ENCODE measurements at places on chromosomes 11 and 22.

DNA sequence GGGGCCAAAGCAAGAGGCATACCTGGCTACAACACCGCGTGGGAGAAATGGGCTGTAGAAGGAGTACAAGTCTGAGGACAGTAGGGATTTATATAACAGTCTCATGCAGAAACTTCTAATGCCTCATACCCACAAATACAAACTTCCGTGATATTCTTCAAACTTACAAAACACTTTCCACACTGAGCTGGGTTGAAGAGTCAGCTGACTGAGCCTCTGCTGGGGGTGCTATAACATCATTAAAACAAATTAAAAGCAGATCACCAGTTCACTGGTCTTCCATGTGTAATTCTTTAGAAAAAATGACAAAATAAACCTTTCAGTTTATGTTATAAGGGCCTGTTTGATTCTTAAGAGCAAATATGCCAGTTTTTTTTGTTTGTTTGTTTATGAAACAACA, 92.0 kb downstream of the MUC15 start:
- no peak for DNase-seq

GRCh38 chr22:32307617-32308016, 50.0 kb upstream of the RFPL3 start:
- DNase-seq: no peak

- no peak for DNase-seq
These were observed 160.9 kb downstream of the ADAMTS15 start for GRCh38 chr11:130609121-130610035.

DNA sequence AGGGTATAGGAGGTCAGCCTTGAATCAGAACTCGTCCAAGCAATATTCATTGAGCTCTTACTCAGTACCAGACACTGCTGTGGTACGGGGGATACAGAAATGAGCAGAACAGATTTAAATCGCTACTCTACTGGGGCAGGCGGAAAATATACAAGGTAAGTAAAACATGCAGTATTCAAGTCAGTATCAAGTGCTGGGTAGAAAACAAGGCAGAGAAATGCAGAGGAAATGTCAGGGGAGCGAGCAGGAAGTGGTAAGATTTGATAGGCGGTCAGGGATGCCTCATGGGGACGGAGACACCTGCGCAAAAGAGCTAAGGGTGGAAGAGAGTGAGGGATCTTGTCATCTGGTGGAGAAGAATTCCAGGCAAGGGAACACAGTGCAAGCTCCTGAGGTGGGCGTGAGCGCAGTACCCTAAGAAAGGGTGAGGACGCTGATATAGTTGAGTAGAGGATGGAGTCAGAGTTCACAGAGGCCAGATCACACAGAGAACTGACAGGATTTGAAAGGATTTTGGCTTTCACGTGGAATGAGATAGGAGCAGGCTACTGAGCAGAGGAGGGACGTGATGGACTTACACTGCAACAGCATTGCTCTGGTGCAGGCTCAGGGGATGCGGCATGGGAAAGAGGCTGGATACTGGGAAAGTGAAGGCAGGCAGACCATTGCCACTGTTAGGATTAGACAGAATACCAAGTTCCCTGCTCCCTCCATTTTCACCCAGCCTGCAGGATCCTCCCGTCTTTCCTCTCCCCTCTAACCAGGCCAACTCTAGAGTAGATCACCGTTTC, 35.8 kb downstream of the SC5D start:
- peak; percentile 18 for DNase-seq

GRCh38 chr11:65961267-65962140, at the start of gene SART1:
SART1 (plus strand) TSS chr11:65961734; CDS start chr11:65961781, 47 bp downstream.
- peak; percentile 98 for DNase-seq

DNA sequence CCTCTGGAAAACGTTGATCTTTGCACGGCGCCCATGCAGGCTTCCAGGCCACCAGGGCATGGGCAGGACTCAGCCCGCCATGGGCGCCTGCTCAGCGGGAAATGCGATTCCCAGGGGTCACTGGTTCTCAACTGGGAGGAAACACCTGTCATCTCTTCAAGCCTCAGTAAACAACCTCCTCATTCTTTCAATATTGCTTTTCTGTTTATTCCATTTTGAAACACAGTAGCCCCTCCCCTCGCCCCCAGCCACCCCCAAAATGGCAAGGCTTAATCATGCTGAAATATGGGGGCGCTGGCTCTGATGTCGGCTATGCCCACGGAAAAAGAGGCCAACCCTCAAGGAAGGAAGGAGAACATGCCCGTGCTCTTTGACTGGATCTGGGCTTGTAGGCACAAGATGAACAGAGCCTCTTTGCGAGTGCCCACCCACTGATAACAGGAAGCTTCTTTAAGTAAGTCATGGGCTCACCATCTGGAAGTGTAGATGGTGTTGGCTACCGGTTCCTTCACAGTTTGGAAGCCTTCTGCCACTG, 594 bp upstream of the POU2AF1 start:
- no peak for DNase-seq

GRCh38 chr22:45638197-45638596, 33.4 kb upstream of the ATXN10 start:
- DNase-seq: no peak

DNA sequence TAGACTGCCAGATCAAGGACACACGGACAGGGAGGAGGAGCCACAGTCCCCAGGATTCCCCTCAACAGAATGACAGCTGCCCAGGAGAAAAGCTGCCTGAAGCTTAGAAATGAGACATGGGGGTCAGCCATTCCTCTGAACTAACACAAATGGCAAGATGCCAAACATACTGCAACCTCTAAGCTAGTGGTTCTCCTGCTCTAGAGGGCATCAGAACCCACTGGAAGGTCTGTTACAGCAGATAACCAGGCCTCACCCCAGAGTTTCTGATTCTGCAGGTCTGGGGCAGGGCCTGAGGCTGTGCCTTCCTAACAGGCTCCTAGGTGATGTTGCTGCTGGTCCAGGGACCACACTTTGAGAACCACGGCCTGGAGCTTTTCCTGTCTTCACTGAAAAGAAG, 28.6 kb upstream of the BID start:
- DNase-seq: no peak

All from T-helper 22 cell (primary cell).